CD4-positive, alpha-beta T cell treated with Interleukin-6 for 4 hours (primary cell): ENCODE measurements at places on chromosomes 5 and 9.

DNA sequence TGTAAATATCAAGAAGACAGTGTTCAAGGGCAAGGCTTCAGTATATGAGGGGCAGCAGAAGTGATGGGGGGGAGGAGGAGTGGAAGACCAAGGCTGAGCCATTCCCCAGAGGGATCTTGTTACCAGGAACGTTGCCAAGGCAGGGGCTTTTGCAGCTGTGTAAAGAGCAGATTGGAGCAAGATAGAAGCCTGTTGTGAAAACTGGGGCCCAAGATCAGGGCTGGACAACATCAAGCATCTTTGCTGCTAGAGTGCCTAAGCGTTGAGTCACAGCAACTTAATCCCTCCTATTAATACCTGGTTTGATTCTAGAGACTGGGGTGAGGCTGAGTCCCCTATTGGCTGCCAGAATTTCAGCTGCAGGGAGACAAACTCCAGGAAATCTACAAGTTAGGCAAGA is 18.4 kb upstream of the ERCC6L2 start:
- no peak for DNase-seq

DNA sequence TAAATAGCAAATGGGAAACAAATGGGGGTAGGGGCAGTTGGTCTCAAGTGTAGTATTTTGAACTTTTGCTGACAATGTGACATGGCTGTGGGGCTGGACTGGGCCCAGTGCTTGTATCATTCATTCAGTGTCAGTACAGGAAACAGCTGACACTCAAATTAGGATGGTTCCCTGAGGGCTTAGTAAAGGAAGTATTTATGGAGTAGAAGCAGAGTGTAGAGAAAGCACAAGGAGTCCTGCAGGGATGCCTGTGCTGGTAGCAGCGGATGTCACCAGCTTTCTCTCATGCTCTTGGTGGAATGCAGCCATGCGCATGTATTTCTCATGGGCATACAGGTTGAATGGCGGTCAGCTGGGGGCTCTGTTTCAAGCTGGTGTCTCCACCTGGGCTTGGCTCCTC is 72.9 kb upstream of the SLC44A1 start:
- DNase-seq, result no peak

- no peak for DNase-seq
Observed at GRCh38 chr5:128637031-128637430, 99.0 kb upstream of the FBN2 start.

DNA sequence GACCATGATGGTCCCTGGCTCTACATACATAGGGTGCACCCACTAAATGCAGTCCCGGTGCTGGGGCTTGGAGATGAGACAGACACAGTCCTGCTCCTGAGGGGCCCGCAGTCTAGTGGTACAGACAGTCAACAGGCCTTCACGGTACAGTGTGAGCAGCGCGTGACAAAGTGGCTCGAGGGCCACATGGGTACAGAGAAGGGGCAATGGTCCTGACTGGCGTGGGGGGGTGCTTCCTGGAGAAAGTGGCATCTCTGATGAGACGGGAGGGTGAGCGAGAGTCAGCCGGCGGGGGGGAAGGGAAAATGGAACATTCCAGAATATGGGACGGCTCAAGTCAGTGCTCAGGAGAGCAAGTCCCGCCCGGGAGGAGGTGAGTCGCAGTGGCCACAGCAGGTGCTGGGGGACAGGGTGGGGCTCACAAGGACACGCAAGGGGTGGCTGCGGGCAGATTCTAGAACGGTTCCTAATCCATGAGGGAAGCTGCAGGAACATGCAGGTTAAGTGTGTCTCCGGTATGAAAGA is 38.0 kb downstream of the WHRN start:
- DNase-seq, result no peak

DNA sequence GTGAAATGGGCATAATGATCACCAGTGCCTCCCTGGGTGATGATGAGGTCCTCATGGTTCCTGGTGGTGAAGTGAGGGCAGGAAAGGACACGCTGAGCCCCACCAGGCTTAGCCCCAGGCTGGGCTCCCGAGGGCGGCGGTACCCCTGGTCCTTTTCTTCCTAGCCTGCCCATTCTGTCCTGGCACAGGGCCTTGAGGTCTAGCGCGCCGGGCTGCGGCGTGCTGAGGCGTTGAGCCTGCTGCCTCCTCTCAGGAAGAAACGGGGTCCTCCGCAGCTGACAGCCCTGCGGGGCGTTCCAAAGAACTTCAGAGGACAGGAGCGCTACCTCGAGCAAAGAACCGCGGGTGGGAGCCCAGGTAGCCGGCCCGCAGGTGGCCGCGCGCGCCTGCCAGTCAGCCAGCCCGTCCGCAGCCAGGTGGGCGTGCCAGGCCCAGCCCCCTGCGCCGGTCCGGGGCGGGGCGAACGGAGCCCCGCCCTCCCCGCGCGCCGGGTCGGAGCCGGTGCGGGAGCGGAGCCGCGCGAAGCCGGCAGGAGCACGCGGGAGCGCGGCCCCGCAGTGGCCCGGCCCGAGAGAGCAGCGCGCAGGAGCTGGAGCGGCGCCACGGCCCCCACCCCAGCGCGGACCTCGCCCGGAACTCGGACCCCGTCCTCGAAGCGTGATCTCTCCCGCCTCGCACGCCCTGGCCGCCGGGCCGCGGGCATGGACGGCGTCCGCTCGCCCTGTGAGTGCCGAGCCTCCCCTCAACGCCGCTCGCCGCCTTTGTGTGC is at the start of gene WNK2:
WNK2 (plus strand) TSS at position 477 of the 769 bp plus-strand sequence. CDS start 791 bp downstream, outside the sequence.
- peak; percentile 55 for DNase-seq

- no peak for DNase-seq
Observed at GRCh38 chr5:100760688-100761087, 142.4 kb downstream of the ST8SIA4 start.
